Muscle of leg (tissue), 16 donors: ENCODE measurements at places on chromosomes 16 and 17.

DNA sequence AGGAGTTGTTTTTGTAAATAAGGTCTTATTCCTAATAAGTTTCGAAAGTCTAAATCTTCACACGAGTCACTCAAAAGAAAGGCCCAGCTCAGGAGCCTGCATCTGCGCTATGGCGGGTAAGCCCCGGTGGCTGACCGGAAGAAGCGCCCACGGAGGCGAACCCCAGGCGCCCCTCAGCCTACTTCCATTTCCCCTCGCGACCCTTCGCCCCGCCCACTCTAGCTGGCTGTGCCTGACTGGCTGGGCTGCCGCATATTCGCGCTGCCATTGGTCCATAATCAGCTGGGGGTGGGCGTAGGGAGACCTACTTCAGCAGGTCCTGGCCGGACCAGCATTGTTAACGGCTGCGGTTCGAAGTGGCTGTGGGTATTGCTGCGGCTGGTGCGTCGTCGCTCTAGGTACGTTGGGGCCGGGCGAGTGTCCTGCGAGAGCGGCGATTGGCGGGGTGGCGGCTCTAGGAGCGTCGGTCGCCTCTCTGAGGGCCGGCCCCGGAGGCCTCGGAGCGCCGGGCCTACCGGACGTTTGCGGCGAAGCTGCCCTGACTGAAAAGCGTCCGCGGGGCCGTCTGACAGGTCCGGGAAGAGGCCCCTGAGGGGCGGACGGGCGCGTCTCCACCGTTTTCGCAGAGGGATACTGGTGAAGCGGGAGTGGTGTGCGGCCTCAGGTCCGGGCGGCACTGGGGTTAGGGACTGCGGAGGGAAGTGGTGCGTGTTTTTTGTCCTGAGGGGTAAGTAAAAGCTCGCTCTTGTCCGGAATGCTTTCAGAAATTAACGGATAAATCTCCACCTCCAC lies at the start of gene ATF7IP2:
Gene ATF7IP2 (plus strand): TSS at position 337 of the 792 bp plus-strand sequence. CDS start 44,560 bp downstream, outside the sequence.
- peak; percentile 93 for DNase-seq

- DNase-seq: no peak
Observed at GRCh38 chr16:30491229-30491628, 18.7 kb downstream of the ITGAL start.

GRCh38 chr16:84652566-84652965 lies 4.3 kb downstream of the KLHL36 start:
- DNase-seq: no peak

DNA sequence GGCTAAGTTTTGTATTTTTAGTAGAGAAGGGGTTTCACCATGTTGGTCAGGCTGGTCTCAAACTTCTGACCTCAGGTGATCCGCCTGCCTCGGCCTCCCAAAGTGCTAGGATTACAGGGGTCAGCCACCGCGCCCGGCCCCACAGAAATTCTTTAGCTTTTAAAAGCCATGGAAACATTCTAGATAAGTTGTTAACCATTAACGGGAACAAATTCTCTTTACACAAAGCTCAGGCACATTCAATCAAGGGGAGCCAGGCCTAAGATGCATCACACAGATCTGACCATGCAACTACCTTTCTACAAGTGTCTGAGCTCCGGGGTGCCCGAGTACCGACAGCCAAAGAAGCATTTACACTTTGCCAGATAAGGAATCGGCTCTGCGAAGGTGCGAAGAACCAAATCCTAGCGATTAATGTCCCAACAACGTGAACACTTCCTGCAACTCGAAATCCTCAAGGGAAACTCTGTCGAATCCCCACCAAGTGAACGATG lies 1.0 kb downstream of the EMC8 start:
- DNase-seq: no peak

GRCh38 chr16:87380881-87381280 lies 2.7 kb downstream of the FBXO31 start:
- no peak for DNase-seq

GRCh38 chr17:58455491-58455890 lies 32.7 kb downstream of the HSF5 start:
- no peak for DNase-seq

GRCh38 chr17:47895347-47895855 lies 635 bp upstream of the SP2 start:
- DNase-seq: no peak

- no peak for DNase-seq
Observed at GRCh38 chr17:71633391-71633849, 487.4 kb upstream of the SOX9 start.

GRCh38 chr16:80691111-80691741 lies 113.2 kb downstream of the CDYL2 start:
- no peak for DNase-seq

- DNase-seq: no peak
Observed at GRCh38 chr16:86038926-86039310, 140.0 kb downstream of the IRF8 start.

- no peak for DNase-seq
Observed at GRCh38 chr17:71052971-71053370, 883.6 kb downstream of the KCNJ2 start.

GRCh38 chr17:41894791-41895331 lies 23.9 kb downstream of the ACLY start:
- peak; percentile 32 for DNase-seq

DNA sequence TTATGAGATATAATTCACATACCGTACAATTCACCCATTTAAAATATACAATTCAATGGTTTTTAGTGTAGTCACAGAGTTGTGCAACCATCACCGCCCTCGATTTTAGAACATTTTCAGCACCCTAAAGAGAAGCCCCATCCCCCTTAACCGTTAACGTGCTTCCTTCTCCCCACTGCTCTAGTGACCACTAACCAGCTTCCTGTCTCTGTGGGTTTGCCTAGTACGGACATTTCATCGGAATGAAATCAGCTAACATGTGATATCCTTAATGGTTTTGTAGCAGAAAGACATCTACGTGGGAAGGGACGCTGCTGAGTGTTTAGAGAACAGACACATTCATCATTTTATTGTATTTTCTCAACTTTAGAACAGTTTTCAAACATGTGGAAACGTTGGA lies 80.8 kb upstream of the HSBP1 start:
- DNase-seq: no peak

GRCh38 chr17:33403194-33403593 lies 110.1 kb upstream of the ASIC2 start:
- no peak for DNase-seq

GRCh38 chr17:7538050-7538449 lies 10.8 kb upstream of the TNFSF12 start:
- no peak for DNase-seq

GRCh38 chr17:79993390-79994227 lies 42.1 kb downstream of the TBC1D16 start:
- DNase-seq: peak; percentile 84

- DNase-seq: peak; percentile 90
Observed at GRCh38 chr17:4903051-4903818, at the start of gene CHRNE. CHRNE (minus strand) TSS chr17:4903098; CDS start chr17:4903063, 35 bp downstream.

DNA sequence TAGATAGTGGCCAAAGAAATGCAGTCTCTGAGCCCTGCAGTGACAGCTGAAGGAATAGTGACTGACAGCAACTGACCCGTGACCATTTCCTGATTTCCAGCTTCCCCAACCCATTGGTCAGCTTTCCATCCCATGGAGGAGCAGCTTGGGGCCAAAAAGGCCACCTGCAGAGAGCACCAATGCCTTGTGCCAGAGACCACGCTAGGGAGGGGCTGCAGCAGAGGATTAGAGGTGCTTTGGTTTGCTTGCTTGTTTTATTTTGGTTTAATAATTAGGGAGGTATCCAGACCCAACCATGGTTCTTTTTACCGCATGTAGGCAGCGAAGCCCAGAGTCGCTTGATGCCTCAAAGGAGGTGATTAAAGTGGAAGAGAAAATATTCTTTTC lies 61.3 kb upstream of the SIAH1 start:
- no peak for DNase-seq

- peak; percentile 17 for DNase-seq
Observed at GRCh38 chr16:51994597-51994996, 552.3 kb downstream of the TOX3 start.

- DNase-seq: no peak
Observed at GRCh38 chr17:8835631-8836364, 31.7 kb downstream of the PIK3R6 start.

GRCh38 chr16:58459344-58460218 lies 40.4 kb upstream of the NDRG4 start:
- no peak for DNase-seq

DNA sequence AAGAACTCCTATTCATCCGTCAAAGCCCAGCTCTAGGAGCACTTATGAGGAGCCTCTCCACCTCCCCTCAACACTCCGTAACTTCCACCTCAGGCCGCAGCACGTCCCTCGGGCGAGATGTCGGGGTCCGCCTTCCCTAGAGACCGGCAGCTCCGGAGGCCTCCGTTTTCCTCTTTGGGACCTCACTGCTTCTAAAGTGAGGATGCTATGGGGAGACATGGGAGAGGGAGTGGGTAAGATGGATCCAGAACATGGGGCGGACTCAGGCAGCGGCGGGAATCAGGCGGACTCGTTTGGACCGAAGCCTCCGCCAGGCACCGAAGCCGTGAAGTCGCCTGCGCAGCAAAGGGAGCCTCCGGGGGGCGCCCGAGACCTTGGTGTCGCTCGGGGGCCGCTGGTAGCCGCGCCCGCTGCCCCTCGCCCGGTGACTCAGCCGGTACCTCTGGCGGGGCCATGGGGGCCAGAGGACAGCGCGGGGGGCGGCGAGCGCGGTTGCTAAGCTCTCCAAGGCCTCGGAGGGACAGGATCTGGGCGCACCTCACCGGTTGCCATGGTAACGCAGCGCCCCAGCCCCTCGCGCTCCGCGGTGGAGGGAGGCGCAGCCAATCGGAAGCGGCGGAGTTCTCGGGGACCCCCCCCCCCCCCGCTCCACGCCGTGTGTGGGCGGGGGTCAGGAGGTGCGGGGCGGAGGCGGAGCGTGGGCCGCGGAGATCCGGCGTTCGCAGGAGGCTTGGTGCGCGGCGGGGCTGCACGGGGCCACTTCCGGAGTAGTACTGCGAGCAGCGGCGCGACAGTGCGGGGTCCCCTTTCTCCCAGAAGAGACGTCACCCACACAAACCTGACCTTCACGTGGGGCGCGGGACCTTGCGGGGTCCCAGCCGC lies 1.3 kb upstream of the HIC1 start:
- DNase-seq: peak; percentile 84

- no peak for DNase-seq
Observed at GRCh38 chr17:12571606-12572005, 94.1 kb upstream of the MYOCD start.

DNA sequence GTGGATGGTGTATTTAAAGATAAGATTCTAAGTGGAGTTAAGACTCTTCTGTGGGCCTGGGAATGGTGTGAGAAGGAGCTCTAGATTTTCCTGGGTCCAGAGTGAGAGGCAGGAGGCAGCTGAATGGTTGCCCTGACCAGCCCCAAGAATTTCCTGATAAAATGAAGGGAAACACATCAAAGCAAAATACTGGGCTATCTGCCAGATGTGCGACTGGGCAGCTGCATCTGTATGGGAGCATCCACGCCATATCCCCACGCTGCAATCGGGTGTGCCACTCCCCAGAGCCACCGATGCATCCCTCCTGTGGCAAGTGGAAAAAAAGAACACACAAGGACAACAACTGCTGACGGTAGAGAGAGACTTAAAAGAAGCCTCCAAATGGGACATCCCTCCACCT lies 84.3 kb upstream of the COX10 start:
- no peak for DNase-seq

DNA sequence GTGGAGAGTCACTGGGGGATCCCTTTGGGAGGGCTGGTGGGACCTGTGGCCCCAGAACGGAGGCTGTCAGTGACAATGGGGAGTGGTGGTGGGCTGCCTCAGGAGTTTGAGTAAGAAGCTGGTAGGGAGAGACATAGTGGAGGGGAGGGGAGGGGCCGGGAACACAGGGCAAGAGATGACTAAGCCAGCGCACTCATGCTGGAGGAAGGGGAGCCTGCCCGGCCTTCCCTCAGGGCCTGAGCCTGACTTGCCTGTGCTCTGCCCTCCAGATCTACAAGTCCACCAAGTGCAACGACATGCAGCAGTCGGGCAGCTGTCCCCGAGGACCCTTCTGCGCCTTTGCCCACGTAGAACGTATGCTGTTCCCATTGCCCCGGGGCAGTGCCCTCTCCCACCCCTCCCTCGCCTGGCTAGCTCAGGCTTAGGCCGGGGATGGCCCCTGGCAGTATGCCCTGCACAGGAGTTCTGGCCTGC lies 29.3 kb downstream of the UNC13D start:
- no peak for DNase-seq

GRCh38 chr17:36055921-36056520 lies 8.1 kb upstream of the CCL18 start:
- DNase-seq: no peak

DNA sequence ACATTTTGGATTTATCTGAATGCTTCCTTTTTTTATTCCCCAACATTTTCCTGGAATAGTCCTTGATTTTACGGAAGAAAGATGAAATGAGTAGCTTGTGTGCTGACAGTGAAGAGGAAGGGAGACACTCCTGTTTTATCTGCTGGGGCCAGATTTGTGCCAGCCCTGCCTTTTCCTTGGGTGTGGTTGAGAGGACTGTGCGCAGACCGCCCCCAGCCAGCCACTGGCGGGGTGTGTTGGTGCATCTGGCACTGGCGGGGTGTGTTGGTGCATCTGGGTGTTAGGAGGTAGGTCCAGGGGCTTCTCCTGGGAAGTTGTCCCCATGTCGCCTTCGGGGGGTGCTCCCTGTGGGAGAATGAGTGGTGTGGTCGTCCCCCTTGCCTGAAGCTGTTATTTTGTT lies 39.5 kb downstream of the RAP1GAP2 start:
- no peak for DNase-seq

DNA sequence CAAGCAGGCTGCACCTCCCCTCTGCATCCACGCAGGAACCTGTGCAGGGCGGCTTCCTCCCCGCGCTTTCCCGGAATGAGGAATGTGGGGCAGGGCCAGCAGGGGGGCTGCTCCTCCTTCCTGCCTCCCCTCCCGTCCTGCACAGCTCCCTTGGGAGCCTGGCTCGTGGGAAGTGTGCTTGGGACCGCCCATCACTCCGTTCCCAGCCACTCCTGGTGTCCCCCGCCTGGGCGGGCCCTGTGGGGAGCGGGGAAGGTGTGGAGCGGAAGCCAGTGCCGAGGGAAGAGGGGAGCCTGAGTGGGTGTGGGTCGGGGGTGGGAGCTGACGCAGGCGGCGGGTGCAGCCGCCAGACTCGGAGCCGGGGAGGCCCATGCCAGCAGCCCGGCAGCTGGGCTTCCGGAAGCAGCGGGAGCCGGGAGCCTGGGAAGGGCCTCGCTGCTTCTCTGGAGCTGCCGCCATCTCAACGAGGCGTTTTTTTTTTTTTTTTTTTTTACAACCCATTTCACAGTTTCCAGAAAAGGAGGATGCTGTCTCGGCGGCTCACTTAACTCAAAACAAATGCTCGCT lies 24.1 kb downstream of the BAHCC1 start:
- peak; percentile 94 for DNase-seq

DNA sequence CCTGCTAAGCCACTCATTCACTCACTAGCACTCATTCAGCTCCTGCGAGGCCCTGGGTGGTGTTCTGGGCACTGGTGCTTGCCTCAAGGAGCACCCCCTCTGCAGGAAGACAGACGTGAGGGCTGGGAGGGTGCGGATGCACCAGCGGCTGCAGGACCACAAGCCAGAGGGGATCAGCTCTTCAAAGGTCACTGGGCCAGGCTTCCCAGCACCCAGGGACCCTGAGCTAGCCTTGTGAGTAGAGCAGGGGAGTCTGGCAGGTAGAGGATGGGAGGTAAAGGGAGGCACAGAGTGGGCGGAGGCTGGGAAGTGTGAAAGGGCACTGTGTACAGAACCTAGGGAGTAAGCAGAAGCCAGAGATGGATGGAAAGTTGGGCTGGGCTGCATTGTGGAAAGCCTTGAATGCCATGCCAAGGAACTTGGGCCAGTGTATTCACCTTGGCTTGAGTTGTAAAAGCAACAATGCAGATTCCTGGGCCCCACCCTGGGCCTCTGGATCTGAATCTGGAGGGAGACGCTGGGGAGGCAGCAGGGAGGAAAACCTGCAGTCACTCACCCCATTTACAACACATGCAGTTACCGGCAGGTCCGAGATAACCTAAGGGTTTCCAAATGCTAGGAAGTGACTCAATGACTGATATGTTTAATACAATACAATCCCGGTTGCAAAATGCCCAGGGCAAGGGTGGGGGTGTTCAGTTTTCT lies 1.7 kb downstream of the IL4R start:
- DNase-seq: no peak
